ENCODE measurements at places on chromosomes 6 and 20.
A peak's percentile ranks its signal among the peaks of the same experiment; 100 is the strongest.

DNA sequence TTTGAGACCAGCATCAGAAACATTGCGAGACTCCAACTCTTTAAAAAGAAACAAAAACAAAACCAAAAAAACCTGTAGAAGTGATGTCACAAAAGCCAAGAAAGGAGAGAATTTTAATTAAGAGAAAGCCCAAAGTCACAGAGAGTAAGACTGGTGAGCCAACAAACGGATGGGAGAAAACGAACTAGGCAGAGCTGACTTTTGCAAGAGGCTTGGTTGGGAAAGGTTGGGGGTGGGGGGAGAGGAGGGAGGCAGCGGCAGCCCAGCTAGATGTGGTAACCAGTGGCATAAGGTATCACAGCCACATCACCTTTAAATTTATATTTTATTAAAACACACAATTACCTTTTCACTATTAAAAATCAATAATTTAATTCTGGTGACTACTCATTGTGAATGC lies 23.5 kb downstream of the NOL7 start:
- no peak for DNase-seq

- DNase-seq = peak; percentile 72
Measured at GRCh38 chr6:30742316-30743098, at the start of gene FLOT1. TSS of gene FLOT1 (minus strand) at chr6:30742687. CDS start at chr6:30742189, 498 bp downstream.

- no peak for DNase-seq
Measured at GRCh38 chr20:54619181-54619580, 143.8 kb downstream of the DOK5 start.

DNA sequence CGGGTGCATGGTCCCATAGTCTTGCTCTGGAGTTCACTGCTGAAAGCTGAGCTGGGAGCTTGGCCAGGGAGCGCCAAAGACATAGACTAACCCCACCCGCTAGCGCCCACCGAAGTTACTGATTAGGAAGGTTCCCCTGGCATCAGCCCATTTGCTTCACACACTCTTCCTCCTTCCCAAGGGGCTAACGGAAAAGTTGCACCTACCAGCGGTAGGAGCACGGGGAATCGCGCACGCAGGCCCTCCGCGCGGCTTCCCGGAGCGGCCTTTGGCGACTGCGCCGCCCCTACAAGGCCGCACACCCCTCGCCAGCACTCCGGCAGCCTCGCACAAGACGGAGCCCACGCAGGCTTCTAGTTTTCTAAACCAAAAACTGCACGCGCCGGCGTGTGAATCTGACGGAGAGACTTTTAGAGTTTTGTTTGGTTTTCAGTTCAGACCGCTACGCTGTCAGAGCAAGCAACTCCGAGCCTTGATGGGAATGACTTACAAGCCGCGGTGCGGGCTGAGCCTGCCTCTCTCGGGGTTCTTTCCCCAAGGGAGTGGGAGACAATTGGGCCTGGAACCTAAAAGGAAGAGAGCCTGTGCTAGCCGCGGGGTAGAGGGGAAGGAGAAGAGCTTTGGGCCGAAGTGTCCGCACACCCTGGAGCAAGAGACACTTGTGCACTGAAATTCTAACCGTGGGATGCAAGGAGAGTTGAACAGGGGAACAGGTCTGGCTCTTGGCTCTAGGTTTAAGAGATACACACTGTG lies 891 bp upstream of the POU3F2 start:
- no peak for DNase-seq

- DNase-seq = no peak
Measured at GRCh38 chr20:38764567-38765318, 16.5 kb downstream of the ACTR5 start.

- DNase-seq = no peak
Measured at GRCh38 chr20:43812216-43812615, 85.4 kb upstream of the GTSF1L start.

DNA sequence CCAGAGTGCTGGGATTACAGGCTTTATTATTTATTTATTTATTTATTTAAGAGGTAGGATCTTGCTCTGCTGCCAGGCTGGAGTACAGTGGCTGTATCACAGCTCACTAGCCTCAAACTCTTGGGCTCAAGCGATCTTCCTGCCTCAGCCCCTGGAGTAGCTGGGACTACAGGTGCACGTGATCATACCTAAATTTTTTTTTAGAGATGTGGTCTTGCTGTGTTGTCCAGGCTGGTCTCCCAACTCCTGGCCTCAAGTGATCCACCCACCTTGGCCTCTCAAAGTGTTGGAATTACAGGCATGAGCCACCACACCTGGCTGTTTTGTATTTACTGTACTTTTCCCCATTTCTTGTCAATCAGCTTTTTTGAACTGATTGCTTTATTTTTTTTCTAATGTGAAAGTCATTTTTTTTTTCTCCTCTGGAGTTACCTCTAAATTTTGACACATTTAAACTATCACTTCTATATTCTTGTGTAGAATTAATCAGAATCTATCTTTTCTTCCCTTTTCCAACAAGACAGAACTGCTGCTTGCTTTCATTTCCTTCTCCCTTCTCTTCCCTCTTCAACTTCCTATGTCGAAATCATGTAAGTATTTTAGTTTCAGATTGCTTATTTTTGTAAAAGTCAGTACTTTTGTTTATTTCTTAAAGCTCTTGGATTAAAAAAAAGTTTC lies 12.0 kb downstream of the PANK2 start:
- DNase-seq = no peak

GRCh38 chr6:53529324-53530036 lies 15.4 kb downstream of the GCLC start:
- DNase-seq = no peak

DNA sequence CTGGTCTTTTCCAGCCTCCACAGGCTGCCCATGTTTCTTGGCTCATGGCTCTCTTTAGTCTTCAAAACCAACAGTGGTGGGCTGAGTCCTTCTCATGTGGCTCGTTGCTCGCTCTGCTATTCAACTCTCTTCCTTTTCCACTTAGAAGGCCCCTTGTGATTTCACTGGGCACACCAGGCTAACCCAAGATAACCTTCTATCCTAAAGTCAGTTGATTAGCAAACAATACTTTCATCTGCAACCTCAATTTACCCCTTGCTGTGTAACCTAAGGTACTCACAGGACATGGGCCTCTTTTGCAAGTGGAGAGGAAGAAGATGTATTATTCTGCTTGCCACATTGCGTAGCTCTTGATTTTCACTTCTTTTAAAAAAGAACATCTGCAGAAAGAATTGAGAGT lies 79.6 kb downstream of the UTRN start:
- no peak for DNase-seq

DNA sequence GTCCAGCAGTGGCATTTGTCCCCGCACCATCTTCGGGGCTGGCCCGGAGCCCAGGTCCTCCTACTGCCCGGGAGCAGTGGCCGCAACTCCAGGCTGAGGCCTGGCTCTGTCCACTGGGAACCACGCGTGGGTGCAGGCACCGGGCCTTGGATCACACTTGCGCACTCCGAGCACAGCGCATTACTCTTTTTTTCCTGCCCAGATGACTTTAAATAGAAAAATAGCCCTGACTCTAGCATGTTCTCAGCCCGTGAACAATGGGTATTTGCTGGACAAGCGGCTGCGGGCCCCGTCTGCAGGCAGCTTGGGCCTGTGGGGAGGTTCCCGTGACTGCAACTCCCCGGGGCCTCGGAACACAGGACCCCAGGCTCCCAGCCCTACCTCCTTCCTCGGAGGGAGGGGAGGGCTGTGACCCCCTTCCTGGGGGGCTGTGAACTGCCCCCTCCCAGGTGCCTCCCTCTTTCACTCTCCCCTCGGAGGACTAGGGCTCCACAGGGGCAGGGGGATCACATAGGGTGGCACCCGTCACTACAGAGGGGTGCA lies 162.2 kb downstream of the TBXT start:
- DNase-seq = no peak

- no peak for DNase-seq
Measured at GRCh38 chr6:146286961-146287360, 256.7 kb upstream of the RAB32 start.

- no peak for DNase-seq
Measured at GRCh38 chr6:111789598-111789997, 83.7 kb downstream of the FYN start.

- no peak for DNase-seq
Measured at GRCh38 chr6:24329451-24329850, 28.4 kb downstream of the DCDC2 start.

DNA sequence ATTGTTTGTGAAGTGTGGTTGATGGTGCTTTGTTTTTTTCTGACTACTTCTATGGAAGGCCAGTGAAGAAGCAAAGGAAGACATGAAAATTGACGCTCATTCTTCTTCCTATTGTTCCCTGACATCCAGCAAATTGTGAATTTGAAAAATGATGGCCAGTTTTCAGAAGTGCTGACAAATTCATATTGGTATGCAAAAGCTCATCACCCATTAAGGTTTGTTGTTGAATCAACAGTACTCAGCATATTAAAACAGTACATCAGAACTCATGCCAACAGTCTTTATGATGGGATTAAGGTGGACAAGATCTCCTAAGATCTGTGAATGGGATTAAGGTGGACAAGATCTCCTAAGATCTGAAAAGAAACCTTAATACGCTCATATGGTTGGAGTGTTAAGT lies 1.0 kb upstream of the MTG2 start:
- DNase-seq = no peak

GRCh38 chr6:162612613-162613012 lies 115.0 kb downstream of the PRKN start:
- DNase-seq = no peak

GRCh38 chr6:52399511-52400312 lies 20.4 kb upstream of the EFHC1 start:
- DNase-seq = no peak

DNA sequence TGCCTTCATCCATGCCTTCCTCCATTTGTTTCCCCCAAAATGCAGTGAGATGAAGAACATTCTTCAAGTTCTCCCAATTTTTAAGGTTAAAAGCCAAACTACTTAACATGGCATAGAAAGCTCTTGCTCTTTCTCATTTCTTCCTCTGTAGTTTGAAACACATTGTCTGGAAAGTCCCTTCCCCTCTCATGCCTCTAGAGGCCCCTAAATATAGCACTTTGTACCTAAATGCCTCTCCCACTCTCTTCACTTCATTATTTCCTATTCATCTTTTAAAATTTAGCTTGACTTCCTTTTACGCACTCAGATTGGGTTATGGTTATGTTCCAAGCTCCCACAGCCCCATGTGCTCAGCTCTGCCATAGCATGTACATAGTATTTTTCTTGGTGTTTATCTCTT lies 389.3 kb downstream of the HDGFL1 start:
- no peak for DNase-seq

DNA sequence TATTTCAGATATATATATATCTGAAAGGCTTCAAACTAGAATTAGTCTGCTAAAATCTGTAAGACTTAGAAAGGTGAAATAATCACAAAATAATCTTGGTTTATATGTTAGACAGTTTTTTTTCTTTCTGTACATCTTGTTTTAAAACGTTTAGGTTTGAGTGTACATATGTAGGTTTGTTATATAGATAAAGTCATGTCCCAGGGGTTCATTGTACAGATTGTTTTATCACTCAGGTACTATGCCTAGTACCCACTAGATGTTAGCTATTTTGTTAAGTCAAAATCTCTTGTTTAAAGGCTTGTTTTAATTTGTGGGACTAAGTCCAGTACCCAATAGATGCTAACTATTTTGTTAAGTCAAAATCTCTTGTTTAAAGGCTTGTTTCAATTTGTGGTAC lies 1339.0 kb upstream of the CITED2 start:
- DNase-seq = no peak

DNA sequence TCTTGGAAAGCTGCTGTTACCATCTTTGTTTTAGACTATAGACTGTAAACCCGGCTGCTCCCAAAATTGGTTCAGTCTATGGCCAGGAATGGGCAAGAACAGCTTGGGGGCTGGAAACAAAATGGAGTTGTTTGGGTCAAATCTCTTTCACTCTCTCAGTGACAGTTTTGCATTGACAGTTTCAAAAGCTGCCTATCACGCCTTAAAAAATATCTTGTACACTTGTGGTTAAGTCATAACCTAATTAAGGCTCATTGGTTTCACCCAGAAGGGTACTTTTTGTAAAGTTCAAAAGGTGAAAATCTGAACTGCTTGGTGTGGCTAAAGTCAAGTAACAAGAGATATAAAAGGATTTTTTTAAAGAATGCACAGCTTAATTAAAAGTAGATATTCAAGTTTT lies 76.1 kb upstream of the PRL start:
- no peak for DNase-seq

- DNase-seq = no peak
Measured at GRCh38 chr6:150220634-150221551, 78.0 kb downstream of the PPP1R14C start.

- DNase-seq = no peak
Measured at GRCh38 chr20:14830899-14831298, 493.5 kb upstream of the FLRT3 start.

DNA sequence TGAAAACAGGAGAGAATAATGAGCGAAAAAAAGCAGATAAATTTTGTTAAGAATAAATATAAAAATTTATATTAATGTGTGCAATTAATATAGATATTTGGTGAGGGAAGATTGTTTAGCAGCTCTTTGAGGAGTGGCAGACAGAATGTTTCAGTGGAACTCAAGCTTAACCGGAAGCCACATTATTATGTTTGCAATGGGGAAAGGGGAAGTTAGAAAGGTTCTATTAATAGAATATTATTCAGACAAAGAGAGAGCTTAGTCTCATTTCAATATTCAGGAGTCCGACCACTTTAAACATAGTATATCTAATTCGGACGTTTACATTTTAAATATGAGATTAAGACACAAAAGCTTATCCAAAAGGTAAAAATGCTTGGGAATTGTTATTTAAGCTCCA lies 81.6 kb upstream of the KHDRBS2 start:
- no peak for DNase-seq

DNA sequence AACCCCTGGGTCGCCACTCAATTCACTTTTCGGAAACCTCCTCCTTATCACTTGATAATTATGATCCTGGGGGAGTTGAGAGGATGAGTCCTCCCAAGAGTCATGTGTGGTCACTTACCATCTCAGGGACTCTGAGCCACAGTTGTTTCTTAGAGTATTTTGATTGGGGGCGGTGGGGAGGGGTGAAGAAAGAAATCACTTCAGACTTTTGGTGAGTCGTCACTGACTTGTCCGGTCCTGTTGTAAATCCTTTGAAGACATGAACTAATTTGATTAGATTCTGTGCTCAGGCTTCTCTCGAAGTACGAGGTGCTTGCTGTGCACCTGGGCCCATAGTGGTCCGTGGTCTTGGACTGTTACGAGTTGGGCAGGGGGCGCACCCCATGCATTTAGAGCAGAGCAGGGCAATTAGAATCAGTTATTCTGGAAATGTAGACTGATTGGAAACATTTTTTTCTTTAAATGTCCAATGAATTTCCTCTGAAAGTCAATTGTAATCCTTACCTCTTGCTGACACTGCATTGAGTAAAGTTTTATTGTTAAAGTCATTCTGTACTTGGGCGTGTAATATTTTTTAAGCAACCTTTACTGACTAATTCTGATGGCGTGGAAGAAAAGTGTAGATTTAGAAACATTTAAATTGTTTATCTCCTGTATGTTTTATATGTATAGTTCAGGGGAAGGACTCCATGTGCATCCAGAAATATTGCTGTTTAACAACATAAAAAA lies 173.4 kb downstream of the SLC16A10 start:
- DNase-seq = no peak
